ENCODE measurements at places on chromosomes 11 and 22. TPM values are rescaled to one million over a fixed set of nuclear protein-coding genes. Genes with fewer than 3 reads are reported as not detected.

The MAPK11 gene
- 5.2 TPM for total RNA-seq

The LMO1 gene
- total RNA-seq: not detected

The POGLUT3 gene
- 79.8 TPM for total RNA-seq

The GUCY1A2 gene
- 0.91 TPM for total RNA-seq

The OR10W1 gene
- not detected for total RNA-seq

The ALDH3B1 gene
- total RNA-seq: 50.2 TPM

The CWC15 gene
- 60.0 TPM for total RNA-seq

The INPP5J gene
- total RNA-seq: not detected

The ADAMTS15 gene
- 13.3 TPM for total RNA-seq

Measured in articular chondrocyte of knee joint (primary cell).